ENCODE measurements at places on chromosomes 3 and 15. TPM values are rescaled to one million over a fixed set of nuclear protein-coding genes. Genes with fewer than 3 reads are reported as not detected.
A peak's percentile ranks its signal among the peaks of the same experiment; 100 is the strongest.

DNA sequence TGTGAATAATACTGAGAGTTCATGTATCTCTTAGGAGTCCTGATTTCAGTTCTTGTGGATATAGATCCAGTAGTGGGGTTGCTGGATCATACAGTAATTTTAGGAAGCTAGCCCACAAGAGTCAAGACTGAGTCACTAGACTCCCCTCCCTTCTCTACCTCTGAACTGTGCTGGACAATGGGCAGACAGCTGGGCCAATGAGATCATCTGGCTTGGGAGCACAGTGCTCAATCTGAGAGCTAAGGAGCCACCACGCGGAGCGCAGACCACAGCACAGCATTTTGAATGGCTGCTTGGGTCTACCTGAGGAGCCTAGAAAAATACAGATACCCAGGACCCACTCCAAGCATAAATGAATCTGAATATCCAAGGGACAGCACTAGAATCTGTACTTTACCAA, 32.5 kb downstream of the WNT5A start:
- no peaks in the 10 kb centered on the region for H3K4me1 ChIP-seq
- H3K27me3 ChIP-seq = no peaks in the 10 kb centered on the region
- no peaks in the 10 kb centered on the region for H3K36me3 ChIP-seq

DNA sequence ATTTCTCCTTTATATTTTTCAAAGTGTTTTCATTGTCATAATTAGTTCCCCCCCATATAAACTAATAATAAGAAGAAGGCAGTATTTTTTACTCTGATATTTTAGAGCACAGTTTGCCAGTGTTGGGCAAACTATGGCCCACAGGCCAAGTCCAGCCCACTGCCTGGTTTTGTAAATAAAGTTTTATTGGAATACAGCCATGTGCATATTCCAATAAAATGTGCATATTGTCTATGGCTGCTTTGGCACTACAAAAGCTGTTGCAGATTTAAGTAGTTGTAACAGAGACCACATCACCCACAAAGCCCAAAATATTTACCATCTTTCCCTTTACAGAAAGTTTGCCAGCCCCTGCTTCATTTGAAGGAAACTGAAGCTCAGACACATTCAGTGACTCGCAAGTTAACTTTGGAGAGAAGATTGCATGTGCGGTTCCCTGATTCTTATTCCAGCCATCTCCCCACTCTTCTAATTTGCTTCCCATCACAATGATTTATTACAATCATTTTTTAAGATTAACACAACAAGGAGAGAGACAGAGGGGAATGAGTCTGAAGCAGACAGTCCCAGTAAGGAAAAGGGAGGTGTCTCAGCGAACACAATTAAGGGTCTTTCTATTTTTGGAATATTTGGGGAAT, 48.9 kb downstream of the RFTN1 start:
- H3K27ac ChIP-seq = no peak overlapping the region
- no peak for DNase-seq
- peaks cover 65% of the 10 kb centered on the region for H3K36me3 ChIP-seq

GRCh38 chr15:25671132-25671531, 192.0 kb downstream of the ATP10A start:
- H3K27ac ChIP-seq = no peak overlapping the region
- H3K4me3 ChIP-seq = no peak overlapping the region
- DNase-seq = no peak
- H3K36me3 ChIP-seq = no peaks in the 10 kb centered on the region
- H3K27me3 ChIP-seq = peaks cover 18% of the 10 kb centered on the region

- H3K36me3 ChIP-seq = peaks cover 56% of the 10 kb centered on the region
- no peak for DNase-seq
- no peaks in the 10 kb centered on the region for H3K27me3 ChIP-seq
- H3K27ac ChIP-seq = peak overlapping the region; percentile 46
Measured at GRCh38 chr3:186802701-186803100, 3.6 kb downstream of the RFC4 start.

The TBCCD1 gene
- total RNA-seq = 17.5 TPM

The WNT7A gene
- not detected for total RNA-seq

DNA sequence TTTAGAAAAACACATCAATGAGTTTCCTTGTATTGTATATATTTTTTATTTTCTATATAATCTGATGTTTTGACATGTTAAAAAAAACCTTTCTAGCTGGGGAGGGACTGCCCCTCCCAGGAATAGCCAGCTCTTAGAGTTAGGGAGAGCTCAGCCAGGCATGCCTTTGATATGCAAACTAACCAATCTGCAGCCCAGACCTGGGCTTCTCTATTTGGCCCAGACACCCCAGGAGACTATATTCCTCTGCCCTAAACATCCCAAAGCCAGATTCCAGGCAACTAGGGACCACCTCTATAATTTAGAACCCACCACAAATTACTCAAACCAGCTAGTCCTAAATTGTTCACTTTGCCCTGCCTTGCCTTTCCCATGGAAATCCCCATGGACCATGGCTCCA, 390.9 kb upstream of the ADAMTS9 start:
- DNase-seq = no peak
- no peak overlapping the region for H3K27ac ChIP-seq
- H3K27me3 ChIP-seq = no peaks in the 10 kb centered on the region
- no peak overlapping the region for H3K4me3 ChIP-seq
- no peaks in the 10 kb centered on the region for H3K36me3 ChIP-seq
- no peaks in the 10 kb centered on the region for H3K4me1 ChIP-seq

The PLXNA1 gene
- total RNA-seq = 18.9 TPM

The FMN1 gene
- 0.69 TPM for total RNA-seq

The ATP10A gene
- 40.1 TPM for total RNA-seq

DNA sequence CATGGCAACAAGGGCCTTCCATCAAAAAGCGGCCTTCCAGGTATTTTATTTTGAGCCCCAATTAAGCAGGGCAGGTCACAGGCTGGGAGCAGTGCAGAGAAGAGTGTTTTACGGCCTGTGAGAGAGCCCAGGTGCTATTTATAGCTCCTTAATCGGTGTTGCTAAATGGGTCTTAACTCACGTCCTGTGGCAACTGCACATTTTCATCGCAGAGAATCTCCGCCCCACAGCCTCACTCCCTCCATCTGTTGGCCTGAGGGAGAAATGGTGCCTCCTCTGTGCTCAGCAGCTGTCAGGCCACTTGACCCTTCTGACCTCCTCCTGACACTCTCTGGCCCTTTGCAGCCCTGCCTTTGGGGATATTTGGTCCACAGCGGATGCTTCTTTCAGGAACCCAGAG, 58.6 kb downstream of the SPSB4 start:
- peaks cover 4% of the 10 kb centered on the region for H3K27me3 ChIP-seq
- no peak overlapping the region for H3K4me3 ChIP-seq
- no peak overlapping the region for H3K27ac ChIP-seq
- no peaks in the 10 kb centered on the region for H3K4me1 ChIP-seq
- H3K36me3 ChIP-seq = no peaks in the 10 kb centered on the region
- no peak for DNase-seq

The HESX1 gene
- total RNA-seq = 0.43 TPM

DNA sequence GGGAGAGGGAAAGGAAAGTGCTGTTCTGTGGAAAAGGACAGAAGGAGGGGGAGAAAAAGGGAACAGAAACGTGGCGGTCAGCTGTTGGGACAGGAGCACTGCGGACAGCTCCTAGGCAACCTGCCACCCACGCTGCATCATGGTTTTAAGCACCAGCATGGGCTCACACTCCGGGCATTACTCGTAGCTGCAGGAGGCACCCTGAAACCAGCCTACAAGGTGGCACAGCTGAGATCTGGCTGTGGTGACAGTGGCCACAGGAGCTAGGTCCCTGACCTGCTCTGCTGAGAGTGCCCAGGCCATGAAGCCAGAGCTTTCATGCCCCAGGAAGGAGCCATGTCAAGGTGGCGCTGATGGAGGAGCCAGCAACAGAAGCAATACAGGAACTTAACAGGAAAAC, 161.4 kb upstream of the ST8SIA2 start:
- H3K36me3 ChIP-seq = no peaks in the 10 kb centered on the region
- H3K4me3 ChIP-seq = no peak overlapping the region
- H3K4me1 ChIP-seq = no peaks in the 10 kb centered on the region
- no peak for DNase-seq

DNA sequence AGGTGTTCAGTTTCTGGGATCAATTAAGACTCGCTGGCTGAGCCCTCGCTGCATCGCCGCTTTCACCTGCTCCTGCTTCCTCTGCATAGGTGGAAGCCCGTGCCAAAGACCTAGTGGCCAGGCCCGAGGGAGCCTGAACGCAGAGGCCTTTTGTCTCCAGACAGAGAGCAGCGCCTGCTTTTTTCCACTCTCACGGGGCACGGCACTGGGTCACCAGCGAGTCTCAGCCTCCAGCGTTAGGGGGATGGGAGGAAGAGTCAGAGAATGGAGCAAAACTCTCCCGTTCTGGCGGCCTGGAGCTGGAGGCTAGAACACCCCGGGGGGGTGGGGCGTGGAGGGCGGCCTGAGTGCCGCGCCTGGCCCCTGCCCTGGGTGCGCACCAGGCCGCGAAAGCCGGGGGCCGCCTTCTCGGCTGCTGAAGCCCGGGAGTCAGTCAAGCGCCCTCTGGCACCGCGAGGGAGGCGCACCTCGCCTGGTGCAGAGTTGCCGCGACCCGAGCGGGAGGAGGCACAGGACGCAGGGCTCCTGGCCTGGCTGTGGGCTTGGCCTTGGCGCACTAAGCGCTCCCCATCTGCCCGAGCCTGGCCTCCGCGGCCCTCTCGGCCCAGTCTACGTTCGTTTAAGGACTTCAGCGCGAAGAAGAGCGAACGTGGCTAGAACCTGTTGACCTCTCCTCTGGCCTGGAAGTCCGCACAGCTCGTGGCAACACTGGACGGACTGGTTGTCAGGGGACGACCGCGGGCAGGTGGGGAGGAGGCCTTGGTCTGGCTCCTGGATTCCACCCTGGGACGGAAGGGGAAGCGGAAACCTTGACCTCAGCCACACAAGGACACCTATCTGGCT, 21.5 kb downstream of the NR2F2 start:
- H3K4me1 ChIP-seq = peaks cover 4% of the 10 kb centered on the region
- peaks cover 78% of the 10 kb centered on the region for H3K27me3 ChIP-seq
- H3K4me3 ChIP-seq = no peak overlapping the region

GRCh38 chr15:57340682-57341259, 35.5 kb upstream of the CGNL1 start:
- no peak overlapping the region for H3K4me3 ChIP-seq
- H3K27ac ChIP-seq = no peak overlapping the region
- no peaks in the 10 kb centered on the region for H3K36me3 ChIP-seq

GRCh38 chr3:171783086-171783485, 27.2 kb downstream of the PLD1 start:
- peaks cover 23% of the 10 kb centered on the region for H3K27me3 ChIP-seq
- no peak overlapping the region for H3K27ac ChIP-seq
- no peak overlapping the region for H3K4me3 ChIP-seq
- DNase-seq = no peak
- H3K4me1 ChIP-seq = no peaks in the 10 kb centered on the region
- no peaks in the 10 kb centered on the region for H3K36me3 ChIP-seq

The PLSCR2 gene
- not detected for total RNA-seq
